NCI-H510A (cell line): ENCODE measurements at places on chromosomes 1 and 21.
A peak's percentile ranks its signal among the peaks of the same experiment; 100 is the strongest.

GRCh38 chr1:59879574-59879973, 47.0 kb downstream of the CYP2J2 start:
- DNase-seq = peak; percentile 54

GRCh38 chr1:13967707-13968106, 267.7 kb downstream of the PRDM2 start:
- DNase-seq = no peak

DNA sequence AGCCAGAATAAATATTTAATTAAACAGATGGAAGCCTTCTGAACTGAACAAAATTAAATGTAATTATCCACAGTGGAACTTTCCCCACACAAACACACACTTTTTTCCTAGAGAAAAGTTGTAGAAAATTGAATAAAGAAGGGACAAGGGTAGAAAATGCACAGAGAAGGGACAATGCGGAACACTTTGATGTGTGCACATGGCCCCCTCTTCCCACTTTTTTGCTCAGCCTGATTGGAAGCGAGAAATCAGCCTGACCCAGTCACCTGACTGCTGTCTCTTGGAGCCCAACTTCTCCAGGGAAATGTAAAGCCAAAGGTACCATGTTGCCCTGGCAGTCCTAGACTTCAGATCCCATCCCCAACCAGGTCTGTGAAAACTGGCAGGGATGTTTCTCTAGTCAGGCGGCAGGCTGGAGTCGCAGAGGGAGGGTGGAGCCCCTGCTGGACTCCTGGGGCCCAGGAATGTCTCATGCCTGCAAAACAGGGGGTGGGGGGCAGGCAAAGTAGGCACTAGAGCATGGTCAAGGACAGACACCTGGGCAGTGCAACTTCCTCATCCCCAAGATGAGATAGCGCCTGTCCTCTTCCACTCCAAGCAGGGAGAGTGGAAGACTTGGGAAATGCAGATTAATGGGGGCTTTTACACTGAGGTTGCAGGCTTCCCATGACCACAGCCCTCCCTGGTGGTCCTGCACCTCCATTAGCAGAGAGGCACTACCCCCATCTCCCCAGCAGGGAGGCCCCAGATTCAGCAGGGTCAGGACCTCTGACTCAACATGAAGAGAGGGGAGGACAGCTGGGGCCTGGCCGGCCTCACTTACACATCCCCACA, 2.8 kb downstream of the CERS2 start:
- DNase-seq = no peak

DNA sequence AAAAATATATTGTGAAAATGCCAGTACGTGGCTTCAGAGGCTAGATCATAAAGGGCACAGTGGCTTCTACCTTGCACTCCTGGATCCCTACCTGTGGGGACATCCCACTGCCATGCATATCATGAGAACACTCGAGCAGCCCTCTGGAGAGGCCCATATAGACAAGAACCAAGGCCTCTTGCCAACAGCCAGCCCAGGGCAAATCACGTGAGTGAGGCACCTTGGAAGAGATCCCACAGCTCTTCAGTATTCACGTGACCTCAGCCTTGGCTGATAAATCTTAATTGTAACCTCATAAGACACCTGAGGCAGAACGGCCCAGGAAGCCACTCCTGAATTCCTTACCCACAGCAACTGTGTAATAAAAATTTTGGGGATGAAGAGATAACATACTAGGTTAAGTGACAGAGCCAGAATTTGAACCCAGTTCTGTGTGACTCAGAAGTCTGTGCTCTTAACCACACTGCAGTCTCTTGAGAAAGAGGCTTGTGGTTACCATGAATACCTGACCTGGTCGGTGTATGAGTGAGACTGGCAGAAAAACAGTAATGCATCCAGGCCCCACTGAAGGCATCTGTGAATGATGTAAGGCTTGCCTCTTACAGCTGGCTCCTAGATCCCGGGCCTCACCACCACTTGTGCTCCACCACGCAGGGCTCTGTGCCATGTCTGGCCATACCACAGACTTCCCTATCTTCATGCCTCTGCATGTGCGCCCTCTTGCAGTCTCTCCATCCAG, 6.9 kb upstream of the A3GALT2 start:
- no peak for DNase-seq

DNA sequence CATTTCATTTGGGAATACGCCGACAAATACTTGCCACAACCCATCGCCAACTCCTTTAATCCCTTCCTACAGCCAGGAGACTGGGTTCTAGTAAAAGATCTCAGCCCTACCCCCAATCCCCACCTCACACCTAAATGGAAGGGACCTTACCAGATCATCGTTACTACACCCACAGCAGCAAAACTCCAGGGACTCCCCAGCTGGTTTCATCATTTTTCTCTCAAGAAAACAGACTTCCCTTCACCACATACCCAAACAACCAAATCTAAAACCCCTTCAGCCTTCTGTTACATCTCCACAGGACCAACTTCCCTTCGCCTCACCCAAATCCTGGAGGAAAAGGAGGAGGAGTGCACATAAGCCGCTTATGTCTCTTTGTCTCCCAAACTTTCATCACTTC, 23.7 kb upstream of the SLC2A5 start:
- no peak for DNase-seq

DNA sequence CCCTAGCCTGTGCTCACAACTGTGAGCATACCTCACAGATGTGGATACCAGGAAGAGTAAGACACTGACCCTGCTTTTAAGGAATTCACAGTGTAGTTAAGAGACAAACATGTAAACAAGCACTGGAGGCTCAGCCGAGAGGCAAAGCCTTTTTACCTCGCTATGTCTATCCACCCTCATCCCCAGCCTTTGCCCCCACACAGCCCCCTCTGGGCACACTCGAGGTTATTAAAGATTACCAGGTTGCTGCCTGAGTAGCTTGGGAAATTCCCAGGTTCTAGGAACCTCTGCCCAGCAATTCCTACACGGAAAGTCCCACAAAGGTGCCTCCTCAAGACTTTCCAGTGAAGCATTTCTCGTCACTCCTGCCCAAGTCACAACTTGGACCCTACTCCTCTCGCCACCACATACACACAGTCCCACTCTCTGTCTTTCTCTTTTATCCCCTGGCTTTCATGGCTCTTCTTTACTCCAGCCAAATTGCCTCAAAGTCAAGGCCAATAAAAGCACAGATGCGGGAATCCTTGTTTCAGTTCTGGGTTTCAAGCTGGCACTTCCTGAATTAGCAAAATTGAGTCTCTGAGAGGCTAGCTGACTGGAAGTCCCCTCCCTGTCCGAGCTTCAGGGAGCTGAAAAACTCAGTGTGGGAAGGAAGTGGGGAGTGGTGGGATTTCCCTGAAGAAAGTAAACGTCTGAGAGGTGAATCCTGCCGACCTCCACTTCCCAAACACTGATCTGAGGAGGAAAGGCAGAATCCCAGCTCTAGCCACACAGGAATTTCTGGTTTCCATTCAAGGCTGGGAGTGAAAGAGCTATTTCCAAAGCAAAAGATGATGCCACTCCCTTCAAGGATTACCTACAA, 7.6 kb downstream of the DENND2D start:
- no peak for DNase-seq

GRCh38 chr1:162185314-162186025, 116.0 kb downstream of the NOS1AP start:
- DNase-seq = no peak

DNA sequence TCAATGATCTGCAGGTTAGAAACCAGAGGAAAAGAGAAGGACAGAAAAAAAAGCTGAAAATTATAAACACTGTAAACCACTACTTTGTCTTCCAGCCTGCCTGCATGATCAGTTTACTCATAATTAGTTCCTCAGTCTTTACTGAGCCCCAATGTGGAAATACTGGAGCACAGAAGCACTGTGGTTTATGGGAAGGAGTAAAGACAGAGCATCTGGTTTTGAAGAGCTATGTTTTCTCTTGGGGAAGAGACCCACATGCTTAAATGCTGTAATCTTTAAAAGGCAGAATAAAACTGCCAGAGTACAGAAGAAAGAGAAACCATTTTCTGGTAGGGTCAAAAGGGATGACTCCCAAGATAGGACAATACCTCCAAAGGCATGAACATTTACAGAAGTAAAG, 159.0 kb upstream of the ZNHIT6 start:
- no peak for DNase-seq

GRCh38 chr1:168535536-168535935, 8.3 kb downstream of the XCL2 start:
- no peak for DNase-seq

- no peak for DNase-seq
Measured at GRCh38 chr1:19010995-19011844, 54.7 kb upstream of the IFFO2 start.

GRCh38 chr21:34537838-34538237, 25.8 kb upstream of the KCNE1 start:
- DNase-seq = no peak

GRCh38 chr1:25204797-25205480, 27.4 kb downstream of the SYF2 start:
- DNase-seq = no peak

- DNase-seq = no peak
Measured at GRCh38 chr21:35399002-35399530, 350.0 kb upstream of the RUNX1 start.

DNA sequence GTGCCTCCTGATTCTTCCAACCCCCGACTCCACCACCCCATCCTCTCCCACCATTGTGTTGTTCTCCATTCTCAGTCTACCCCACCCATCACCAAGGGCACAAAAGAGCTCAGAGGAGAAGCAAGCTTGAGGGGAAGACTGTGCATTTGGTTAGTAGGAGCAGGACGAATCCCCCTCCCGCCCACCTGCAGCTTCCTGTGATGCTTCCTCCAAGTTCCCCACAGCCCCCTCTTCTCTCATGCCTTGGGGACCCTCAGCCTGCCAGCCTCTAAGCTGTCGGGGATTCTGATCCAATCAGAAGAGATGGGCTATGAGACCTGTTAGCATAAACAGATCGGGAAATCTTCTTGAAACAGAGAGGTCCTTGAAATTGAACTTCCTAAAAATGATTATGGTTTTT, 22.2 kb upstream of the CAPZB start:
- no peak for DNase-seq

DNA sequence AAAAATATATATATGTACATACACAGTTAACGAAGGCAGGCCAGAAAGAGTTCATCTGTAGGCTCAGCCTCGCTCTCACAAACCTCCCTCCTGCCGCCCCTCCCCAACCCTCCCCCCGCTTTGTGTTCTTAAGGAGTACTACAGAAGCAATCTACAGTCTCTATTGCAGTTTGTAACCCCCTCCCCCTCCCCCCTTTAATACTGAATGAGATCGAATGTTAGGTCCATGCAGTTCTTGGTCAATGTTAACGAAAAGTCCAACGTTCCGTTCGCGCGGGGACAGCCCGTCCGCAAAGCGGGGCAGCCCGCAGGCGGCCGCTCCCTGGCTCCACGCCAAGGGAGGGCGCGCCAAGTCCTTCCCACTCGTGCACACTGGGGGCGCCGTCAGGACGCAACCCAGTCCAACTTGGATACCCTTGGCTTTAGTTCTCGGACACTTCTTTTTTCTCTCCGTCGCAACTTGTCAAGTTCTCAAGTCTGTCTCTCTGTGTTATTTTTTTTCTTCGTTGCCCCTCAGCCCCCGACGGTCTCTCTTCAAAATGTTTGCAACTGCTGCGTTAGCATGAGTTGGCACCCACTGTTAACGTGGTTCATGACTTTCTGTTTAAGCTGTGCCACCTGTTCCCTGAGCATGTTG, 2.2 kb downstream of the JUN start:
- DNase-seq = peak; percentile 37

GRCh38 chr1:151485685-151486255, 25.4 kb upstream of the CGN start:
- DNase-seq = no peak

GRCh38 chr21:33892853-33893252, 22.8 kb downstream of the ATP5PO start:
- no peak for DNase-seq

DNA sequence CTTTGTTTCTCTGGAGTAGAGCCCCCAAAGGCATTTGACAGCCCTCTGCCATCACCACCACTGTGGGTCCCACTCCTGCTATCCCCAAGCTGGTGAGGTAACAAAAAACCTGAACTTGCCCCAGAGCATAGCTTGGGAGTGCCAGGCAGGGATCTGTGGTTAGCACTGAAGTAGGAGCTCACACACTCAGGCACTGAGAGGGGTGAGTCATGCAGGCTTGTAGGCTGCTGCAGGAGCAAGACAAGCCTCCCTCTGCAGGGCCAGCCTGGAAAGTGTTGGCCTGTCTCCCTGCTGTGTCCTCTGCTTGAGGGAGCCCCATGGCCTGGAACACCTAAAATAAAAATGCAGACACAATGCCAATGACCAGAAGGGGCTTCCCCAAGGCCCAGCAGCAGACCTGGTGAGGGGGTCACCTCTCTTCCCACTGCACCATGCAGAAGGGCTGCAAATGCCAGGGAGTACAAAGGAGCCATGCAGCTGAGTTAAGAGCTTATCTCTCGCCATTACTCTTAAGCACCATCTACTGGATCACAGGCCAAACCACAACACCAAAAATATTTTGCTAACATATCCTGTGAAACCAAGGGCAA, 108.9 kb upstream of the POGK start:
- no peak for DNase-seq

DNA sequence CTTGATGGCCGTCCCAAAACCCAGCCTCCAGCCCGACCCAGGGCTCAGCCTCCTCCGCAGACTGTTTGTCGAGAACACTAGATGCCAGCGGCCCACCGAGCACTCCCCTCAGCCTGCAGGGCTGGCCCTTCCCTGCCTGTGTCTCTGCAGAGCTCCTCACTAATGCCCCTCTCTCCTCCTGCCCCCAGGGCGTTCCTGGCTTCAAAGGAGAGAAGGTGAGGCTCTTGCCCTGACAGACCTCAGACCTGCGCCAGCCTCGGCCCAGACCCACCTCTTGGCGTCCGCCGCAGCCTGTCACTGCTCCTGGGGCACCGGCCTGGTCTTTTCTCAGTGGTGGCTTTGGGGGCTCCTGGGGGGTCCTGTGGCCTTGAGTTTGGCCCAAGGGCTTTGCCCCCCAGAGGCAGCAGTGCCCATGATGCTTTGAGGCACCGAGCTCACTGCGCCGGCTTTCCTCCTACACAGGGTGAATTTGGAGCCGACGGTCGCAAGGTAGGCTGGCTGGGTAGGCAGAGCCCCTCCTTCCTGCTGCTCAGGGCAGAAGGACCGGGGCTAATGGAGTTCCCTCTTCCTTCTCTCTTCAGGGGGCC, 18.4 kb downstream of the COL6A2 start:
- DNase-seq = no peak
